ENCODE measurements at places on chromosomes 4 and X.

- no peak for DNase-seq
Observed at GRCh38 chr4:73998040-73999011, at the start of gene CXCL5. Gene CXCL5 (minus strand): TSS chr4:73998677. CDS start chr4:73998581, 96 bp downstream.

DNA sequence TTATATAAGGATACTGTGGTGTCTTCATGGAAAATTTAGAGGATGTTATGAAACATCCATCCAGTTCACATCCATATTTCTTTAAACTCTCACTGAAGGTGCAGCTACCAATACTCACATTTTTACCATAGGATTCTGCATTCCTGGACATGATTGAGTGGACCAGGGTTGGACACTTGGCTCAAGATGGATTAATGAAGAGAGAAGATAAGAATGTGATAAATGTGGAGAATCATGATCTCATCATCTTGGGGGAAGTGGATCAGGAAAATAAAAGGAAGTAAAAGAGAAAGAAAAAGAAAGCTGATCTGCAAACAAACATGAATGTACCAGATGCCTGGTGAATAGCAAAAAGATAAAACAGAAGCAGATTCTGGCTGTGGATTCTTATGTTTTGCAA lies 175.4 kb downstream of the NPFFR2 start:
- no peak for DNase-seq

DNA sequence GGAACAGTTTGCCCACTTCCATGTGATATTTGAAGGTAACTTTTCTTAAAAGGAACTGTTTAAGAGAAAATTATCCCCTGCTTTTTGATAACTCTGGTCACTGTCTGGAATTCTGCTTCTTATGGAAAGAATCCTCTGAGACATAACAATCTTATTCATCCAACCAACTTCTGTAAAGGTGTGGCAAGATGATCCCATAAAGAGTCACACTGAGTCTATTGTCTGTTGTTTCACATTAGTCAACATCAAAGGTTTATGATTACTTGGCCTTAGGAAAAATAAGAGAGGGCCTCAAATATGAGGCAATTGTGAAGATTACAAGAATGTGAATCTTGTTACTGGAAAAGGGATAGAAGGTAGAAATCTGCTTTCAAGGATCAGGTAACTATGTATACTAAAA lies 88.0 kb upstream of the MAGEB18 start:
- DNase-seq: no peak

GRCh38 chr4:157898836-157899605 lies 273.8 kb downstream of the GASK1B start:
- no peak for DNase-seq

DNA sequence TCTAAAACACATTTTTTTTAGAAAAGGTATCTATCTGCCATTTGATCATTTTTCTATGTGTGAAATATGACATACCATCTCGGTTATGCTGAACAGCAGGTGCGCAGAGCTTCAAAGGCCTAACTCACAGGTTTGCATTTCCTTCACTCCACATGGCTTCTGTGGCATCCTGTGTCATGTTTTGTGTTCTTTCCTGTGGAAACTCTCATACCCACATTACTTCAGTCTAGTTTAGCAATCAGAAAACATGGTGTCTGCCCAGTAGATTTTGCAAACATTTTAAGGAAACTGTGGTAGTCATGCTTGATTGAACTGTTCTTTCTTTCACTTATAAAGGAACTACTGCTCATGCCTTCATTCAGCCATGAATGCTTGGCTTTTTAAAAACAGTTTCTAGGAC lies 11.3 kb upstream of the ARAP2 start:
- DNase-seq: no peak
